Glutamatergic neuron (in vitro differentiated cells): ENCODE measurements at places on chromosomes 5 and 9.

GRCh38 chr5:57175551-57176309, 1.9 kb downstream of the GPBP1 start:
- DNase-seq, result no peak

DNA sequence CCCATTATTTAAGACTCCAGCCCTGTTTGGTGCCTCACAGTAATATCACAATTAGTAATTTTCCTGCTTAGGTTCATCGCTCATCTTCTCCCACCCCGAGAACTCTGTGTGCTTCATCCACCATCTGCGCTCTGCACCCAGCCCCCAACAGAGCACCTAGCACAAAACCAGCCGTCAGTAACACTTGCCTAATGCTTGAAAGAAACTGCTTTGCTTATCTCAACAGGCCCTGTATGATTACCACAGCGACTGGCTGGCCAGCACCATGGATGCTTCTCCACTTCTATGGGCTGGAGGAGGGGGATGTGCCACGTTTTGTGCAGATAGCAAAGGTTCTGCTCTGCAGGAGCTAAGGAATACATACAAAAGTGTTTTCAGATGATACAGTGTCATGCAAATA, 166.8 kb downstream of the SPOCK1 start:
- DNase-seq, result no peak

DNA sequence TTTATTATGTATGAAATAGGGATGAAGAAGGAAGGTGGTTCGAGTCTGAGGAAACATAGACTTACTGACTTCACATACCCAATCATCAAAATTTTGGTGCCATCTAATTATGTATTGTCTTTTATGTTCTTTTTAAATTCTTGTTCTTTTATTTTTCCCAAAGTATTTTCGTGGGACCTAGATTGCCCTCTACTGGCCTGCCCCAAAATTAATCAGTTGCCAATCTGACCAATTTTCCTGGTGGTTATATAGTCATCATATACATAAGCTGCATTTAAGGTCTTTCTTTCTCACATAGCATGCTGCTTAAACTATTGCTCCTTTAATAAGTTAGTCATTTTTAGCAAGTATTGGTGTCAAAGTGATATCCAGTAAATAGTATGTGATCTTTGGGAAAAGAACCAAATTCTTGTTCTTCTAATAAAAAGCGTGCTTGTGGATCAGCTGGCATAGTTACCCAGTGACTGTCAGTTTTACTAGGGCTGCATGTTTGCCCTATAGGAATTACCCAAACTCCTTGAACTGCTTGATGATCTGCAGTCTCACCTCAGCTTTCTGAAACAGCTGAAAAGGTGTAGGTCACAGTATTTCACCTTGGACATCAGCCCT, 223.5 kb downstream of the SH3GL2 start:
- no peak for DNase-seq

- no peak for DNase-seq
These were observed 340.3 kb downstream of the KDM4C start for GRCh38 chr9:7097785-7098752.

- no peak for DNase-seq
These were observed 660.3 kb downstream of the TLR4 start for GRCh38 chr9:118364266-118365106.

DNA sequence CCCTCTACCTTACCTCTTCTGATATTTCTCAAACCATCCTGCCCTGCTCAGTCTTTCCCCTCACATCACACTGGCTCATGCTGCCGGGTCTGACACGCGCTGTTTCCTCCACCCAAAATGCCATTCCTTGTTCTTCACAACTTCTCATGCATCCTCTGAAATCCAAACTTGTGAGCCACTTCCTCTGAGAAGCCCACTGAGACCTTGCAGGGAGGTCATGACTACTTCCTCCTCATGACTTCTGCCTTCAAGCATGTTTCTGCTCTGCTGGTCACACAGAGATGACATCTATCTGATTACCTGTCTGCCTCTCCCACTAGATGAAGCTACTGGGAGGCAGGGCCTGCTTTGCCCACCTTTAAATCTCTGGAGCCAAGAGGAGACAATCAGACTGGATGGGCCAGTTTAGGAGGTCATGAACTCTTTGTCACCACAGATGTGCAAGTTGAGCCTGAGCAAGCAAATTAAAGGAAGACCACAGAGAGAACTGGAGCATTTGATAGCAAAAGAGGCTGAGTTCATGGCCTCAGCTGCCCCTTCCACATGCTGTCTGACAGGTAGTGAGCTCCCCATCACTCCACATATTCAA, 119.8 kb upstream of the TBC1D2 start:
- no peak for DNase-seq

DNA sequence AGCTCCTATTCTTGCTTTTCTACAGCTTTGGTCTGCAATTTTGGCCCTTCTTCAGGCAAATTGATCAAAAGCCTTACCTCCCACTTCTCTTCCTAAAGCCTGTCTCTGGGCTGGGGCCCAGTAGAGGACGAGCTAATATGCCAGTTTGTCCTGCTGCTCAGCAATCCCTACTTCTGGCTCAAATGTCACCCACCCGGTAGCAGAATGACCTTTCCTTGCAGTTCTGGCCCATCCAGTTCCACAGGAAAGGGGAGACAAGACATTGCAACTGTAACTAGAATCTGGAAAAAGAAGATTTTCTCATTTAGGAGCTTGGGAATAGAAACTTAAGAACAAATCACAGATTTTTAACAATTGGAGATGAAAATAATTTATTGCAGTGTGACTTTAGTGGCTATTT, 261.5 kb downstream of the RAB3C start:
- no peak for DNase-seq

DNA sequence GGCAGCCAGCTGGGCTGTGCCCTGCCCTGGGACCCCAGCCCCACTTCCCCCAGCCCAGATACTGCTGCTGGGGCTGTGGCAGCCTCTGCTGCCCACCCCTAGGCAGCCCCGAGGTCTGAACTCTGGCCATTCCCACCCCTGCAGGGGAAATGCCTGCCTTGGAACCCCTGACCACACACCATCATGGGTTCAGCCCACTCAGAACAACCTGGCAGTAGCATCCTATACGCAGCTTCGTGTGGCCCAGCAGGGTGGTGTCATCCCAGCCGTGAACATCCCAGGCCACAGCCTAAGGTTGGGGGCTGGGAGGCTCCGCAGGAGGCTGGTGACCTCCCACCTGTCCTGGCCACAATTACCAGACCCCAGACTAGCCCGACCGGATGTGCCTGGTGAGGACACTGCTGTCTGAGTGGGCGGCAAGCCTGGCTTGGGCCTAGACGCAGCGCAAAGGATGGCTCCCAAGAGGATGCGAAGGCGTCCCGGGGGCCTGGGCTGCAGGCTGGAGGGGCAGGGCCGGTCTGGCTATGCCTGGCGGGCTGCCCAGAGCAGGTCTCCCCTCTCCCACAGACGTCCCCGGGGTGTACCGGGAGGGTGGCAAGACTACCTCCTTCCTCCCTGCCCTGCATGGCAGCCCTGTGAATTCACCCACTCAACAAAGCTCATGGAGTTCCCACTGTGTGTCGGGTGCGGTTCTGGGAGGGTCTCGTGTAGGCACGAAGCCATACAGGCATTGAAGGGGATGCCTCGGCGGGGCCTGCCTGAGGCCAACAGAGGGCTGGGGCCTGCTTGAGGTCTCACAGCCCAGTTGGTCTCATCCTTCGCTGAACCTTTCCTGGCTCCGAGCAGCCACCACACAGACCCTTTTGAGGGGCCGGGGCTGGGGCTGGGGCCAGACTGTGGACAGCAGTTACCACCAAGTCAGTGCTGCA, 1.5 kb upstream of the SLC34A3 start:
- no peak for DNase-seq
